H4 (cell line): ENCODE measurements at places on chromosomes 4 and X. TPM values are rescaled to one million over a fixed set of nuclear protein-coding genes. Genes with fewer than 3 reads are reported as not detected.
A peak's percentile ranks its signal among the peaks of the same experiment; 100 is the strongest.

Gene CT45A5
- 0.50 TPM in 1 of 2 replicates, not detected in the other for total RNA-seq

DNA sequence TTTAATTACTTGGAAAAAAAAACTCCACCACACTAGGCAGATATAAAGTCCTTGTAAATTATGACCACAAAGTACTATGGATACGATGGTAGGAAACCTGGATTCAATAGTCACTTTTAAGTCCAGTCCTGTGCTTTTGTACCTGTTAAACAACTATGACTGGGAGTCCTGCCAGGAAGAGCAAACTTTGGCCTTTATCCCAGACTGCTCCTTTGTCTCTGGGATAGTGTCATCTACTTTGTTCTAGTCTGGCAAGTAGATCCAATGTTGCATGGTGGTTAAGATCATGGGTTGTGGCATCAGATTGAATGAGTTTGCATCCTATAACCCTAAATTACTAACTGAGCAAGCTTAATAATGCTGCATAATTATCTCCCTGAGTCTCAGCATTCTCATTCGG lies 175.3 kb upstream of the FGF13 start:
- peak; percentile 4 for DNase-seq

Gene ADGRL3
- total RNA-seq, result not detected in 2 replicates

Gene TCEAL6
- total RNA-seq, result not detected in 2 replicates

Gene TDO2
- 3.2 and 6.2 TPM in 2 replicates for total RNA-seq

- DNase-seq, result no peak
Observed at GRCh38 chrX:119424999-119425398, 25.9 kb downstream of the SLC25A43 start.

Gene PRSS12
- 6.7 and 12.2 TPM in 2 replicates for total RNA-seq

- DNase-seq, result no peak
Observed at GRCh38 chr4:13881892-13882291, 254.4 kb upstream of the BOD1L1 start.

- DNase-seq, result no peak
Observed at GRCh38 chr4:29711226-29711625, 1008.9 kb upstream of the PCDH7 start.

GRCh38 chr4:114296126-114296525 lies 302.5 kb upstream of the UGT8 start:
- no peak for DNase-seq

Gene TMPRSS11F
- not detected in 2 replicates for total RNA-seq

Gene ADH1C
- total RNA-seq, result 0.06 and 1.6 TPM in 2 replicates

DNA sequence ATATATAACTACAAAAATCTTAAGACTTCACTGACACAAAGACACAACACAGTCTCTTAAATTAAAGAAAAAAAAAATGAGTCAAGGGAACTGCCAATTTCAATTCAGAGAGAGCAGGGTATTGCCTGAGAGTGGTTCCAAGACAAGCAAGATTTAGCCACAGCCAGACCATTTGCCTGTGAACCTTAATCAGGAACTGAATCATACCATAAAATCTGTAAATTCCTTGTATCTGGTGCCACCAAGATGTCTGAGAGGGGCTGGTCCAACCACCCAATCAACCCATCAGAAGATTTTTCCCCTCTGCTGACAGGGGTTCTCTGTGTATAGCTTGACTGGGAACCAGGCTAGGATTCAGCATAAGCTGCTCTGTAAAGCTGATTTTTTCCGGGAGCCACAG lies 159.2 kb downstream of the CPEB2 start:
- DNase-seq, result no peak

Gene PAGE1
- total RNA-seq, result 0.39 and 0.41 TPM in 2 replicates

DNA sequence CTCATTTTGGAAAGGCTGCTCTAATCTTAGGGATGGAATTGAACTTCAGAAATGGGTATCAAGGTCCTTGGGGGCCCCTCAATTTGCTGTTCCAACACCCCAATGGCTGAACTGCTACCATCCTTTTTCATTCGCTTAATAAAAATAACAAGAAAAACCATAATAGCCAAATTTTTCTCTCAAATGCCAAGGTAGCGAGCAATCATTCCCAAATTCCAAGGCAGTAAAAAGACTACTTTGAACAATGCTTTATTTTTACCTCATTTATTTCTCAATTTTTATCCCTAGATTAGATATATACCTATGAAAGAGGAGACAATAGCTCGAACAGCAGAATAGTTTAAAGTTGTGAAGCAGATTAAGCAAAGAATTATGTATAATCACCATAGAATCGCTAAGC lies 323.4 kb upstream of the SLC7A11 start:
- no peak for DNase-seq

DNA sequence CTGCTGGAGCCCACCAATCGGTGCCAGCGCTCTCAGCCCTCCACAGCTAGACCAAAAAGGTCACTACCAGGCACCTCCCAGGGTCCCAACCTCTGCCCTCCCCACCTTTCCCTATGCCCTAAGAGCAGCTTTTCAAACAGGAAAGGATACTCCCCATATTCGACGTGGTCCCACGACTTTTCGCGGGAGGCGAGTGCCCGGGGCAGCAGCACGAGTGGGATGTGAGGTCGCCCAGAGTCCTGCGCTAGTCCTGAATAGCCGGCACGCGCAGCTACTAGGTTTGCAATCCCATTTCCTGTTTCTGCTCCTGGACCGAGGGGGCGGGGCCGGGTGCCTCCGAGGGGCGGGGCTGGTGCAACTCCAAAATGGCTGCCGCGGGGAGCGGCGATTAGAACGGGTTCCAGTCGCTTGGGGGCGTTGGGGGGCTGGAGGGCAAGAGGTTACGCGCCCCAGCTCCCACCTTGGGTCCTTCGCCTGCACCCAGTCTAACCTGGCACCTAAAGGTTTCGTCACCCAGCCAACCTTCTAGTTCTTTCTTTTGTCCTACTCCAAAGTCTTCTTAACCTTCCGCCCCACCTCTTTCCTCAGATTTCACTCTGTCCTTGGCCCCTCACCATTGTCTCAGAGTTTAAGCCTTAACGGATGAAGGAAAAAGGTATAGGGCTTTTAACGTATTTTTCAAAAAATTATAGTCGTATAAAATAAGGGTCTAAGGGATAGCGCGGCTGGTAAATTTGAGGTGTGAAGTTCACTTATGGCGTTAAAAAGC lies 85.0 kb upstream of the TENT5D start:
- DNase-seq, result peak; percentile 67

DNA sequence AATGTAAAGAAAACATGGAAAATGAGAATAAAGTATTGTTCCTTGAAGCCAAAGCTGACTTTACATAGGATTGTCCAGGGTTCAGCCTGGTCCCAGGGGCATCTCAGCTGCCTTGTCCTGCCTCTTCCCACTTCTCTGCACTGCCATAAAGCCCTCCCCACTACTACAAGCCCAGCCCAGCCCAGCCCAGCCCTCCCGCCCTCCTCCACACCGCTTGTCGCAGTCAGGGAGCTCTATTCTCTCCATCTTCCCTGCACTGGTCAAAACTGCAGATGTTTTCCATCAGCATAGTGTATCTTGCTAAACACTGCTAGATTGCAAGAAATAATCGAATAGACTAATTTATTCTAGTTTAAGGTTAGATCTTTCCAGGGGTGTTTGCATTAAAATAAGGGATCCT lies 100.3 kb downstream of the TENM3 start:
- no peak for DNase-seq

DNA sequence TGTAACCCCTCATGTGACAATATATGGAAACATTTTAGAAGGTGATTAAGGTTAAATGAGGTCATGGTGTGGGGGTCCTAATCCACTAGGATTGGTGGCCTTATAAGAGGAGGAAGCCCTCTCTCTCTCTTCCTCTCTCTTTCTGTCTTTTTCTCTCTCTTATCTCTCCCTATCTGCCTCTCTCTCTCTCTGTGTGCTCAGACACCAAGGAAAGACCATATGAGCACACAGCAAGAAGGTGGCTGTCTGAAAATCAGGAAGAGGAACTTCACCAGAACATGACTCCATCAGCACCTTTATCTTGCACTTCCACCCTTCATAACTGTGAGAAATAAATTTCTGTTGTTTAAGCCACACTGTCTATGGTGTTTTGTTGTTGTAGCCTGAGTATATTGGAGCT lies 1472.2 kb downstream of the PCDH7 start:
- no peak for DNase-seq

- no peak for DNase-seq
Observed at GRCh38 chr4:86675548-86675947, 81.4 kb downstream of the PTPN13 start.

Gene FGB
- total RNA-seq, result 1.2 TPM in 1 of 2 replicates, not detected in the other

DNA sequence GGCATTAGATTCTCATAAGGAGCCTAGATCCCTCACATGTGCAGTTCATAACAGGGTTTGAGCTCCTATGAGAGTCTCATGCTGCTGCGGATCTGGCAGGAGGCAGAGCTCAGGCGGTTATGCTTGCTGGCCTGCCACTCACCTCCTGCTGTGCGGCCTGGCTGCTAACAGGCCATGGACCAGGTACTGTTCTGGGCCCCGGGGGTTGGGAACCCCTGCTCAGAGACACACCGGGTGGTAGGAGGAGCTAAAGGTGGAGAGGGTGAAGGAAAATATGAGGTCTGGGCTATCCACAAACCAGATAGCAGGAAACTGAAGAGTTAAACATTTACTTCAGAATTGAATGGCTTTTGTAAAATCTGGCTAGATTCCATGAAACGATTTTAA lies 5.9 kb upstream of the F11 start:
- no peak for DNase-seq

- peak; percentile 87 for DNase-seq
Observed at GRCh38 chr4:15149839-15150592, 147.7 kb downstream of the CPEB2 start.

- DNase-seq, result no peak
Observed at GRCh38 chrX:149819371-149819770, 37.6 kb downstream of the MAGEA9 start.

DNA sequence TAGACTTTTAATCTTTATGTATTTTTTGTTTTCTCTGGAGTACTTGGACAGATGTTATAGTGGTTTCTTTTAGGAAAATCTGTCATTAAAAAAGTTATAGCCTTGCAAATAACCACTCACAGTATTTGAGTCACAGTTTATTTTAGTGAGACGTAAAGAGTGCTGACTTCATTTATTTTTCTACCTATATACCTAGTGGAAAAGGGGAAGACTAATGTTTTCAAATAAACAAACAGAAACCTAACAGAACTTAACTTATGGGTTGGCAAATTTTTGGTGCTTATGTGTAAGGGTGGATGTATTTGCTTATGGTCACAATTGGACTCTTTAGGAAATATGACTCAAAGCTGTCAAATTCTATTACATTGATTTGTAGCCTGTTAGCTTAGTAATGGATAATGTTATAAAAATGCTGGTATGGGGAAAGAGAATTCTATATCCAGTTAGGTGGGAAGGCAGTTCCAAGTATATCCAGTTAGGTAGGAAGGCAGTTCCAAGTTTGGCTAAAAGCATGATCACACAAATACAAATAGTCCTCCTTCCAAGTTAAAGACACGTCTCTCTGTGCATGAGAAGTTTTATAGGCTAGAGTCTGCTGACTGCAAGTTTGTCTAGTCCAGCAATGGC lies 61.9 kb downstream of the SLC9A6 start:
- DNase-seq, result no peak

DNA sequence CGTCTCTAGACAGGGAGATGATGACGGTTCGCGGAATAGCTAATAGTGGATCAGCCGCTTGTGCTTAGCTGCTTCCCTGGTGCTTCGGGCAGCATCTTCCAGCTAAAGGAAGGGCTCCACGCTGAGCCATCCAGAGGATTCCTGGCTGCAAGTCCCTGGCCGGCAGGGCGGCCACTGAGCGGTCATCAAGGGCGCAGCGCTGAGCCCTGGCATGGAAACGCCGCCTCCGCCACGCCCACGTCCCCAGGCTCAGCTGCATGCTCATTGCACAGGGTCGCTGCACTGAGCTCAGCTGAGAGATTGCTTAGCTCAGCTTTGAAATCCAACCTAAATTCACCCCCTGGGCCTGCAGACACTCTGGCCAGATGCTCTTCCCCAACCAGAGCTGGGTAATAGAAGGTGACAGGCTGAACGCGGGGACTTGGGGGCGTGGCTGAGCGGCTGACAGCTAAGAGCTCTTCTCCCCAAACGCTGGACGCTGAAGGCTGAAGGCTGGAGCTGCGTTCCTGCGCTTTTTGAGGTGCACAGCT lies 118.2 kb upstream of the KIT start:
- DNase-seq, result no peak

DNA sequence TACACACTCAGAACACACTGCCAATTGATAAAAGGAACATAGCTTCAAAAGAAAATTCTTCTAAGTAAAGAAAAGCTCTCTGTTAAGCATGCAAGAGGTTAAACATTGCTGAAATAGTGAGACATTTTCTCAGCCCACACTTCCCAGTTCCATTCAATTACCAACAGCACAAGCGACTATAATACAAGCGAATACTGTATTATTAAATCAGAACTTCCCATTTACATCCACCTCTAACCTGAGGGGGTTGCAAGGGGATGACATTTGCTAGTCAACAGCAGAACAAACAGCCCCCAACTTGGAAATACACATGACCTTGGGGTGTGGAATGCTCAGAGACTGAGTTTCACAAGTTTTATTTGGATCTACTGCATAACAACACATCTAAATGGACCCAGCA lies 1.1 kb downstream of the FSTL5 start:
- no peak for DNase-seq

DNA sequence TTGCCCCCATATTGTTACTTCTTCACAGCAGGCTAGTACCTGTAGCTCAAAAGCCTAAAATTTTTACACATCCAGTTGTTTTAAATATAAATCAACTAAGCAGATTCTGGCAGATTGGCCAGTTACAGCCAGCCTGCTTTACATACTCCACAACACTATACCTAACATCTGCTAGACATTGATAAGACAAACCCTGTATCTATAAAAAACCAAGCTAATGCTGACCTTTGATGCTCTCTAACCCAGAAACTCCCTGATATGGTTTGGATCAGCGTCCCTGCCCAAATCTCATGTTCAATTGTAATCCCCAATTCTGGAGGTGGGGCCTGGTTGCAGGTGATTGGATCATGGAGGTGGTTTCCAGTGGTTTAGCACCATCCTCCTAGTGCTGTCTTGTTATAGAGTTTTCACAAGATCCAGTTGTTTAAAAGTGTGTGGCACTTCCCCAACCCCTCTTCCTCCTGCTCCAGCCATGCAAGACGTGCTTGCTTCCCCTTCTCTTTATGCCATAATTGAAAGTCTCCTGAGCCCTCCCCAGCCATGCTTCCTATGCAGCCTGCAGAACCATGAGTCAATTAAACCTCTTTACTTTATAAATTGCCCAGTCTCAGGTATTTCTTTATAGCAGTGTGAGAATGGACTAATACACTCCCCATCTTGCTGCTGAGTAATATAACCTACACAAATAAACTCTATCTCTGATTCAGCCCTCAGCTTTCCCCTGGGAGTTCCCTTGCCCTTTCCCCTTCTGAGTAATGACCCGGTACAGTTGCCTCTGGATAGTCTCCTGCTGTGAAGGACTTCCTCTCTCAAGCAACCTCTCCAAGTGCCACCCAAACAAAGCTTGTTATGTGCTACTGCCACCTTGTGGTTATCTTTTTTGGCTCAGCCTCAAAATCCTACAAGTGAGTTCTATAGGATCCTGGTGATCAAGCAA lies 39.6 kb downstream of the ZCCHC13 start:
- peak; percentile 92 for DNase-seq

Gene EIF2S3
- total RNA-seq, result 280 and 328 TPM in 2 replicates

- DNase-seq, result no peak
Observed at GRCh38 chr4:147777456-147778091, 45.7 kb downstream of the ARHGAP10 start.
